ENCODE measurements at places on chromosomes 13 and 19.

GRCh38 chr13:110116072-110116487 lies 190.9 kb downstream of the COL4A1 start:
- no peak for DNase-seq

DNA sequence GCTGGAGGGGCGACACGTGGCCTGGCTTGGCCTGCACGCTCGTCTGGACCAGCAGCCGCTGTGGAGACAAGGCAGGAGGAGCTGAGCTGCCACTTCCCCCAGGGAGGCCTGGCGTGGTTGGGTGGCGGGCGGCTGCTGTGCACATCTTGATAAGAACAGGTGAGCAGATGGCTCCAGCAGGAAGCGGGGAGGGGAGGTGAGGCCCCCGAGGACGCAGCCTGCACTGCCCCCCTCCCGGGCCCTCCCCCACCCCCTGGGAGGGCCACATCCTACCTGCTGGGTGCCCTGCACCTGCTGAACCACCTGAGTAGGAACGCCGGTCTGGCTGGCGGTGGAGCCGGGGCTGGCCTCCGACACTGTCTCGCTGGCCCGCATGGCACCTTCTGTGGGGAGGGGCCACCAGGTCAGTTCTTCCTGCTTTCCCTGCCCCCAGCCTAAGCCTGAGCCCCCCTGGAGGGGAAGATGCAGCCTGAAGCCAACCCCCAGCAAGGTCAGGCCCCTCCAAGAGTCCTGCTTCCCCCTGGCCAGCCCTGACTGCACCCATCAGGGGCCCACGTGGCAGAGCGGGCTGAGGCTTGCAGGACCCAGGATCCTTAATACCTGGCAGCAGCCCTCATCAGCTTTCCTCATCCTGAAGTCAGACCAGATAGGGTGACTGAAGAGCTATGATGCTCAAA lies 22.8 kb downstream of the RFX1 start:
- no peak for DNase-seq

- no peak for DNase-seq
These were observed 47.8 kb upstream of the VSTM2B start for GRCh38 chr19:29477831-29478577.

DNA sequence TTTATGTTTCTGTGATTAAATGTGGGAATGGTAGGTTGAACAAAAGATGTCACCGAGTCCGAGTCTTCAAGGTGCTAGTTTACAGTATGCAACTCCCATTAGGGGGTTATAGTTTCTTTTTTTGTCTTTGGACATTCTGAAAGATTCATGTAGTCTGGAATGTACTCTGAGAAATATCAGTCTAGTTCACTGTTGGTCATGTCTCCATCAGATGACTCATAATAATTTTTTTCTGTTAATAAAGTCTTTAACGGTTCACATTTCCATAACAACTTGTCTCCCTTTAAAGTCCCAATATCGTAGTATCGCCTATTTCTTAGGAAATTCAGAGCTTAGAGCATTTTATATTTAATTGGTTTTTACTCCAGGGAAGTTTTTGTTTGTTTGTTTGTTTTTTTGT lies 13.5 kb upstream of the ESD start:
- no peak for DNase-seq

DNA sequence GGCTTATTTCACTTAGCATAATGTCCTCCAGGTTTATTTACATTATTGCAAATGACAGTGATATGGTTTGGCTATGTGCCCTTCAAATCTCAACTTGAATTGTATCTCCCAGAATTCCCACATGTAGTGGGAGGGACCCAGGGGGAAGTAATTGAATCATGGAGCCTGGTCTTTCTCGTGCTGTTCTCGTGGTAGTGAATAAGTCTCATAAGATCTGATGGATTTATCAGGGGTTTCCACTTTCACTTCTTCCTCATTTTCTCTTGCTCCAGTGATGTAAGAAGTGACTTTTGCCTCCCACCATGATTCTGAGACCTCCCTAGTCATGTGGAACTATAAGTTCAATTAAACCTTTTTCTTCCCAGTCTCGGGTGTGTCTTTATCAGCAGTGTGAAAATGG lies 109.6 kb downstream of the VWA8 start:
- DNase-seq: no peak

Measured in NCI-H1694 (cell line).